SK-MEL-5 (cell line): ENCODE measurements at places on chromosomes 6 and 20.

GRCh38 chr6:107673076-107673494, 151.0 kb downstream of the SCML4 start:
- no peak for DNase-seq

- DNase-seq, result peak; percentile 9
Observed at GRCh38 chr6:114194362-114195026, 148.3 kb downstream of the HS3ST5 start.

- no peak for DNase-seq
Observed at GRCh38 chr6:133245007-133245406, 3.9 kb downstream of the EYA4 start.

- DNase-seq, result peak; percentile 80
Observed at GRCh38 chr6:42075159-42075838, 25.0 kb downstream of the TAF8 start.

GRCh38 chr6:10425975-10426780, 11.3 kb upstream of the TFAP2A start:
- peak; percentile 79 for DNase-seq

DNA sequence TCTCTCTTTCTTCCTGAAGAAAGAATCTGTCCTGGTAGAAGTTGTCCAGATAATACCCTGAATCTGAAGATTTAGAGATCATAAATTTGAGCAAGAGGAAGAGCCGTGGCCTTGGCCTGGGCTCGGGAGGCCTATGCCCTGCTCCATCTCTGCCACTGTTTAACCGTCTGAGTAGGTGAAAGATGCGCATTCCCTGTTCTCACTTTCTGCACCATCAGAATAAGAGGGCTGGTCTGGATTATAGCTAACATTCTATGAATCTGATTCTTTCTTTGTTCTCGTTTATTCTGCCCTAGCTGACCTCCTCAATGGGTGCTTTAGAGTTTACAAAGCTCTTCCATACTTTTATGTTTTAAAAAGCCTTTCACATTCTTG, 51.3 kb downstream of the ELOVL4 start:
- no peak for DNase-seq

DNA sequence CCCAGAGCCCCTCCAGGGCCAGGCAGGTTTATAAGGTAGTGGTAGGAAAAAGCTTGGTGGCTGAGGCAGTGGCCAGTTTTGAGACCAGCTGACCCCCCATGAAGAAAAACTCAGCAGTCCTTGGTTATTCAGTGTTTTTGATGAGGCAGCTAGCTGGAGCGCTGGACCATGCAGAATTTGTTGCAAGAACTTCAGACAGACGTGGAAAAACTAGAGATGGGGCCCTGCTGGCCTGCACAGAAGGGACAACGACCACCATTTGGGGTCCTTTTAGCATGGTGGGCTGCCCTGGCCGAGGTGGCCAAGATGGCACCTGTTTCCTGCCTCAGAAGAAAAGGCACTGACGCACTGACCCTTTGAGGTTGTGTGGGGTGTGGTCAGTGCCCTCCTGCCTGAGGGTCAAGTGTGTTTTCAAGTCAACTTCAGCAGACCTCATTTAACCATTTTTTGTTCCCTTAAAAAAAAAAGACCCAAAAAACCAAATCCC, 2.7 kb downstream of the RPS21 start:
- DNase-seq, result no peak

- DNase-seq, result no peak
Observed at GRCh38 chr6:67458265-67458664, 1176.8 kb upstream of the ADGRB3 start.

DNA sequence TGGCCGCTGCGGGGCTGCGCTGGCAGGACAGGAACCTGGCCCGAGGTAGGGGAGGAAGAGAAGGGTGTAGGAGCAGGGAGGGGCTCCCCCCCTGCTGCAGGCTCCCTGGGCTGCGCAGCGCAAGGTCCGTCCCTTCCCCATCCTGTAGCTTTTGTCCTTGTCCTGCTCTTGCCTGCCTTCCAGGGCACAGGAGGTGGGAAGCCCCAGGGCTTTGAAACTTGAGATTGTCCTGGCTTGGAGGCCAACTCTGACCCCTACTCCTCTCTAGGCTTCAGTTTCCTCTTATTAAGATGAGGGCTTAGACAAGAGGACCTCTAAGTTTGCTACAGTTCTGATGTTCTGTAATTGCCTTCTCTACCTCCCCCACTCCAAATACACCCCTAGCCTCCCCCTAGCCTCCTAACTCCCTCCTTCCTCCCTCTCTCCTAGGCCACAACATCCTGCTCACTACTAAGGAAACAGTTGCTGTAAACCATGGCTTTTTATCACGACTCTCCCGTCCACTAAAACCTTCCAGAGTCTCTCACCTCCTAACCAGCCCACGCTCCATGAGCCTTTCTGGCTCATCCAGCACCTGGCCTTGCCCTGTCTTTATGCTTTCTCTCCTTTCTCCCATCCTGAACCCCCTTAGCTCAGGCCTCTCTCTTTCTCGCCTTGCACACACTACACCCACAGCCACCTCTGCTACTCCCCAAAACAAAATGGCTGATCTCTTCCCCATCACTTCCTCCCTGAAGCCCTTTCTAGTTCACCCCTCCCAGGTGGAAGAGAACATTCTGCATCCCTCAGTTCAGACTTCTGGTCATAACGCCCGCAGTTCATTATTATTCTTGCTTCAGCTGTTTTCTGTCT, 10.2 kb downstream of the UNC5CL start:
- no peak for DNase-seq

DNA sequence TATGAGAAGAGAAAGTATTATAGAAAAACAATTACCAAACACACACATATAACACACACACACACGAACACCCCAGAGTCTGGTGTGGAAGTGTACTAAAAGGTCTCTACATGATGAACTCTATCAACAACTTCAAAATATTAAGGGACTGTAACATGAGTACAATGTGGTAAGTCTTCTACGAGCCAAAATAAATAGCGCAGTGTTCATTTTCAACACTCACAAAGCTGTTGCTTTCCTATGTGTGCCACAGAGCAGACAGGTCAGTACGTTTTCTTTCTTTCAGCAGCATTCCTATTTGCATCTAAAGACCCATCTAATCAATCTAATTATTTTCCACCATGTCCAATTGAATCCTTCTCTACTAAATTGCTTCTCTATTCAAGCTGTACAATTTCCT, 12.1 kb upstream of the CNKSR3 start:
- DNase-seq, result no peak

- peak; percentile 37 for DNase-seq
Observed at GRCh38 chr20:43914311-43915210, at the start of gene TOX2. TSS of gene TOX2 (plus strand) at chr20:43914852. CDS start at chr20:43914892, 40 bp downstream.

- DNase-seq, result no peak
Observed at GRCh38 chr6:169949511-169950097, 198.2 kb downstream of the ERMARD start.

DNA sequence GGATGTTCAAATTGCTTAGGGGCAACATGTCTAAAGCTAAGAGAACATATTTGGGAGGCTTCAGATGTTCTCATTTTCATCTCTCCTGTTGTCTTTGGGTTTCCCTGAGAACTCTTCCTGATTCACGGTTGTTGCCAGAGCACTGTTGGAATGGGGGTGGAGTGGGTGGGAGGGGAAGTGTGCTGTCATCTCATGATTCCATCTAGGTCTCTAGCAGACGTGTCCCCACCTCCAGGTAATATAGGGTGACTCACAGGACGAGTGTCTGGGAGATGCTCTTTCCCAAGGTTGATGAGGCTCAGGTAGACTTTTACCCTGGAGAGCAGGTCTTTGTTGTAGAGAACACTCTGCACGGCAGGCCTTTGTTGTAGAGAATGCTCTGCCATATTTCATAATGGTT, 636.9 kb downstream of the QKI start:
- DNase-seq, result no peak

- DNase-seq, result no peak
Observed at GRCh38 chr20:21681234-21681921, 24.1 kb upstream of the PAX1 start.

GRCh38 chr6:170102038-170102437, 188.8 kb downstream of the DLL1 start:
- no peak for DNase-seq

GRCh38 chr20:37741055-37741454, 47.2 kb downstream of the CTNNBL1 start:
- no peak for DNase-seq

- DNase-seq, result no peak
Observed at GRCh38 chr6:114176726-114177125, 166.1 kb downstream of the HS3ST5 start.

DNA sequence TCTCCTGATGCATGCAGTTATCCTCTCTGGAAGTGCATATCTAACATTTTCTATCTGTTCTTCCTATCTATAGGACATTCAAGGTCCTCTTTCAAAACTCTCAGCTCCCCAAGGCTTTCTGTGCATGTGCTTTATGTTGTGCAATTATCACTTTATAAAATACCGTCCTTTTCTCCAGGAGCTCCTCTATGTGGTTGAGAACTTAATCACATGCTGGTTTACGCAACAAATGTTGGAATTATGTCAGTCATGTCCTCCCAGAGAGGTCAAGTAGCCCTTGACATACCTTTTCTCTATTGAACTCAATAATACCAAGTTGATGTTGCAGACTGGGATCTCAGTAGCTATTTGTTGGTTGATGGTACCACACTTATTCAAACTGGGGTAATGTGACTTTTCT, 388.4 kb downstream of the BTBD3 start:
- peak; percentile 57 for DNase-seq

GRCh38 chr20:46929902-46930301, 35.3 kb downstream of the EYA2 start:
- no peak for DNase-seq

- DNase-seq, result no peak
Observed at GRCh38 chr6:108211671-108212070, 45.8 kb downstream of the NR2E1 start.

GRCh38 chr20:24657196-24657595, 187.8 kb downstream of the SYNDIG1 start:
- DNase-seq, result no peak

- no peak for DNase-seq
Observed at GRCh38 chr6:167474171-167474570, 149.3 kb downstream of the TTLL2 start.

DNA sequence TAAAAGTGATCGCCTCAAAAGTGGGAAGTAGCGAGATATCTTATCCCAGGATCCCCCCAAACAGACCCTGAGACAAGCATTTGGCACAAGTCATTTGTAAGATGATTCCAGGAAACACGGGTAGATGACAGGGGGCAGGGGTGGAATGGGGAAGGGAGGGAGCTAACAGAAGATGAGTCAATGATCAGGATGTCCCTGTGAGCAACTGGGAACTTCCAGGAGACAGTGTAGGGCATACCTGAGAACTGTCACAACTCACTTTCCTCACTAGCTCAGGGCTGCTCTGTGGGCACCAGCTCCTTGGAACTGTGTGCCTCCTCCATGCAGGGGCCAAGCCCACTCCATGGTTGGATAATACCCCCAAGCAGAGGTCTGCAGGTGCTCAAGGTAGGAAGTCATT, 38.5 kb upstream of the VSX1 start:
- no peak for DNase-seq

- DNase-seq, result no peak
Observed at GRCh38 chr6:110946498-110946897, 12.0 kb upstream of the GTF3C6 start.
